Peyer's patch (tissue), 4 donors: ENCODE measurements at places on chromosomes 6 and 20. TPM values are rescaled to one million over a fixed set of nuclear protein-coding genes. Genes with fewer than 3 reads are reported as not detected.

Gene IPCEF1
- total RNA-seq = 6.8 TPM

DNA sequence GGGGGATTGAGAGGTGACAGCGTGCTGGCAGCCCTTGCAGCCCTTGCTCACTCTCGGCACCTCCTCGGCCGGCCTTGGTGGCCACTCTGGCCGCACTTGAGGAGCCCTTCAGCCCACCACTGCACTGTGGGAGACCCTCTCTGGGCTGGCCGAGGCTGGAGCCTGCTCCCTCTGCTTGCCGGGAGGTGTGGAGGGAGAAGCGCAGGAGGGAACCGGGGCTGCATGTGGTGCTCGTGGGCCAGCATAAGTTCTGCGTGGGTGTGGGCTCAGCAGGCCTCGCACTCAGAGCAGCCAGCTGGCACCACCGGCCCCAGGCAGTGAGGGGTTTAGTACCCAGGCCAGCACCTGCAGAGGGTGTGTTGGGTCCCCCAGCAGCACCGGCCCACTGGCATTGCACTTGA, 912.2 kb upstream of the ADGRB3 start:
- peak; percentile 27 for DNase-seq

Gene FRK
- total RNA-seq = 54.3 TPM

Gene CENPW
- total RNA-seq = not detected

Gene SDC4
- total RNA-seq = 21.5 TPM

- peak; percentile 77 for DNase-seq
Measured at GRCh38 chr6:149723771-149724417, 6.0 kb upstream of the LATS1 start.

Gene GPANK1
- total RNA-seq = 63.5 TPM

- DNase-seq = no peak
Measured at GRCh38 chr20:58669287-58670006, 18.4 kb downstream of the STX16 start.

Gene UBE2C
- 11.2 TPM for total RNA-seq

Gene DYNLRB1
- 100 TPM for total RNA-seq

GRCh38 chr6:37595859-37596258, 96.2 kb upstream of the CCDC167 start:
- DNase-seq = no peak

Gene IDH3B
- total RNA-seq = 156 TPM

Gene ETV7
- 8.4 TPM for total RNA-seq

GRCh38 chr6:134245041-134245440, 72.9 kb downstream of the SGK1 start:
- DNase-seq = no peak

Gene SOD2
- 99.6 TPM for total RNA-seq

- no peak for DNase-seq
Measured at GRCh38 chr6:10355115-10355702, 59.7 kb downstream of the TFAP2A start.

DNA sequence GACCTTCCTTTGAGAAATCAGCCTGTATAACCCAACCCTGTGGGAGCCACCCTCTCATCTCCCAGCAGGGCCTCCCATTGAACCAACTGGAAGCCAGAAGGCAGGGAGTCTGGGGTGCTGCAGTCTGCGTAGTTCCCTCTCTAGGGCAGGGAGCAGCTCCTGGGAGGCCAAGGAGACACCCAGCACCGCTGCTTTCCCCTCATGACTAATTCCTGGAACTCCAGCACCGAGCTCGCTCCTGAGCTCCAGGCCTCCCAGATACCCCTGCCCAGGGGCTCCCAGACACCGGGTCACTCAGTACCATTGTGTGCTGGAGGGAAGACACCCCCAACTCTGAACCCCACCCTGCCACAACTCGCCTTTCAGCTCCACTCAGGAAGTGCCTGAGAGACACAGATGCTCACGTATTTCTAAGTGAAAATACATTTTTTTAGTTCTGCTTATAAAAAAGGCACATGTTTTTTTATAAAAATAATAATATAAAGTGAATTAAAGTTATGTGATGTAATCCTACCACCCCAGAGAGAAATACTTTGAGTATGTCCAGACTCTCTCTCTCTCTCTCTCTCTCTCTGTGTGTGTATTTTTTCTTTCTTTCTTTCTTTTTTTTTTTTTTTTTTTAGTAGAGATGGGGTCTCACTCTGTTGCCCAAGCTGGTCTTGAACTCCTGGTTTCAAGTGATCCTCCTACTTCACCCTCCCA, 17.5 kb downstream of the PIM1 start:
- no peak for DNase-seq

Gene PRICKLE4
- 3.8 TPM for total RNA-seq

DNA sequence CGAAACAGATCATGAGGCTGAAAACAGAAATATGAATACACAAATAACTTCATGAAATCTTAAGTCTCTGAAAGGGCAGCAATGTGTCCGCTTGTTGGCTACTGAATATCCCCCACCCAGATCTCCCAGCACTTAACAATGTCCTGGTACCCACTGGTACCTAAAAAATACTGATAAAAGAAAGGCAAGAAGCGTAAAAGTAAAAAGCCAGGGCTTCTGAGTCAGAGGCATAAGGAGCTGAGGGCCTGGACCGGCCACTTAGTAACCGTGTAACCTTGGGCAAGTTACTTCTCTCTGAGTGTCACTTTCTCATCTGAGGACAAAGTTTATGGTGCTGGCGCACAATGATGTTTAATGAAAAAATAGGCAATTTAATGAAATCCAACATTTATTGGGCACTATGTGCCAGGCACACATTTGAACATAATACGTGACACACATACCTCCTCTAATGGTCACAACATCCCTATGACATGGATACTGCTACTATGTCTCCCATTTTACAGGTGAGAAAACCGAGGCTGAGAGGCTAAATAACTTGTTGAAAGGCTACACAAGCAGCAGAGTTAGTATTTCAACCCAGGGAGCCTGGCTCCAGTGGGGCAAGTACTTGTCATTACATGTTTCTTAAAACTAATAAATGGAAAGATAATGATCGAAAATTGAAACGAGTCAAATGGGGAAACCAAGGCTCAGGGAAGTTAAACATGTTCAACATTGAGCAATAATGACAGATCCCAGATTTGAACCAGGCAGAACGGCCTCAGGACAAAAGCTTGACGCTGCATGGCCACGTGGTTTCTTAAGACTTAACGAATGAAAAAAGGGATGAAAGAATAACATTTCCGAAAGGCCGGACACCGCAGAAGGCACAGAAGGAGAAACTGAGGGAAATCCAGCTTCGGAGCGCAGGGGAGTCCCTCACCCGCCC, 828 bp downstream of the TP53RK start:
- DNase-seq = no peak

Gene MUC22
- total RNA-seq = not detected

DNA sequence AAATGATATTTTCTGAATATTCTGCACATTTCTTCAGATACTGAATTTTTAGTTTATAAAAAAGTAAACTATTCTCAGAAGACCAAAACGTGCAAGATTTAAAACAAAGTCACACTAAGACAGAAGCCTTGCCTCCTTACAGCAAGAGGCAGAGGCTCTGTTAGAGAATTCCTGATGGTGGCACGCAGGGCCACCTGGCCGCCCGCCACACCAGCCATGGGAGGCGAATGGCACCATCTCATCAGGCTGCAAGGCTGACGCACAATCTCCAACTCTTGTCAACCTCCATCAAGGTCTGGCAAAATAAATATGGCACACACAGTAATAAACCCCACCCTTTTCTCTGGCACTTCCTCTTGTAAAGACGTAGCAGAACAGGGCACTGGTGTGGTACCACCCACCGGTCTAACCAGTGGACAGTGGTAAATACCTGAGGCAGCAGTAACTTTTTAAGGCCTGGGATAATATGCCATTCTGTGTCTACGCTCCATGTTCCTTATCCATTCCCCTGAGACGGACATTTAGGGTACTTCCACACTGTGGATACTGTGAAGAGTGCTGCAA, 111.4 kb downstream of the WDR27 start:
- DNase-seq = no peak

DNA sequence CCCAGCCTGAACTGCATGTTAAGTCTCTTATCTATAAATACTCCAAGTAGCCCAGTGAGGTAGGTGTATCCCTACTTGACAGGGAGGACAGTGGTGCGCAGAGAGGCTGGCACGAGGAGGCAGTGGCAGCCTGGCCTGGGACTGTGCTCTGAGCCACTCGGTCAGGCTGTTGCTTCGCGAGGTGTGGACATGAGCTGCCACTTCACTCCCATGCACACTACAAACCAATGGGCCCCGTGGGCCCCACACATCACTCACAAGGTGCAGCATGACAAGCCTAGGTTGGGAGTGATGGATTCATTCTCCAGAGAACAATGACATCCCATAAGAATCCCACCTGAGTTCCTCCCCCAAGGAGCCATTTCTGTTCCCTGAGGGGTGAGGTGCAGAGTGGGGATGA, 54.9 kb downstream of the TMEM242 start:
- DNase-seq = peak; percentile 42

GRCh38 chr6:166592821-166593220, 6.3 kb upstream of the RAMACL start:
- no peak for DNase-seq

Gene C20orf141
- total RNA-seq = not detected

DNA sequence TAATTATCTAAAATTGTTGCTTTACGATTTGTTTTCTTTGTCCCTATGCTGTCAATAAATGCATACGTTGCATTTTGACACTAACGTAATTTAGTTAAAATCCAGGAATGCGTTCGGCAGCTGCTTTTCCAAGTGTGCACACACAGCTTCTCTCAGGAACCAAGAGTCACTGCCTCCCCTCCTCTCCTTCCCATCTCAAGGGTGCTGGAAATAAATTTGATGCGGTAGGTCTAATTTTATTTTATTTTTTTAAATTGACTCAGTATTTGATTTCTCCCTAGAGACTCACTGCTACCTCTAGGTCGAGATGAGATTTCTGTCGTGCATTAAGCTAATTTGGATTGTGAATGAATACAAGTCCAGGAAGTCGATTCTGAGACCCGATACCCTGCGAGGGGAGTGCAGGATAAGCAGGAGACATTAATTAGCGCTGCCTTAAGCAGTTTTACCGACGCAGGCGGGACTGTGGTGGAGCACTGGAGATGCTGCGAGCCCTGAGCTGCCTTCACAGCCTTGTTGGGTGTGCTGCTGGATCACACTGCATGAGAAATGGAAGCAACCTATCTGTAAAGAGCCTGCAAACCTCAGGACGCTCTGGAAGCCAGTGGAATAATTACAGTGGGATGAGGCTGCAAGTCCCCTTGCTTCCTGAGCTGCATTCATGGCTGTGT, 381.2 kb downstream of the C6orf118 start:
- DNase-seq = no peak

GRCh38 chr6:141437685-141438084, 695.0 kb upstream of the GJE1 start:
- no peak for DNase-seq

DNA sequence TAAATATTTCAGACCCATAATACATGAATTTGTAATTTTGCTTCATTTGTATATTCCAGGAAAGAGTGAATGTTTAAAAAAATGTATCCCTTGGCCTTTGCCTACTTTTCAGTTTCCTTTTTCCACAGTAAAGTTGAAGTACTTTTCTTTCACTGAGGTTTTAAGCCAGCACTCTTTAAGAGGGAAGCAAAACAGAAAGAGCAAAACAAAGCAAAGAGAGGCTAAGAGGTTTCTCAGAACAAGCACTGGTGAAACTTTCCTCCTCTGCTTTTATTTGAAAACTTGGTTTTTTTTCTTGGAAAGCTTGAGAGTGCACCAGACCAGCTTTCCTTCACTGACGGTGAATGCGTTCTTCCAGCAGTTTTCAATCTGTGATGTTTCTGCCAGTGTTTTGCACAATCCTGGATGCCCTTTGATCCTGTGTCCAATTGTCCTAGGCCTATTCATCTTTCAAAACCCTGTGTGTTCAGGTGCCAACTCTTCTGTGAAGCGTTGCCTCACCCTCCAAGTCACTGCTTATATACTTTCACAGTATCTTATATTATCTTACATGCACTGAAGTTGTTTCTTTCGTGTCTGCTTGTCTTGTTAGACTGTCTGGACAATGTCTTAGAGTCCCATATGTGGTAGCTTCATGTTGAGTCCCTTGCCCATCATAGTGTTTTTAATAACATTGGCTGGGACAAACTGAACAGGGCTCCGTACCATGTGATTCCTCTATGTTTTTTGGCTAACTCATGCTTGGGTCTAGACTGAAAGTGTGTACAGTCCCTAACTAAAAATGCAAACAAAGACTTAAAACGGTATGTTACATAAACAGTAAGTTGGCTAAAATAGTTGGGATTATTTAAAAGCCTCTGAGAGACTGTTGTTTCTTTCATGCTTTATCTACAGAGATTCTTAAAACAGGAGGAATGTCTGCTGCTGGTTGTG, 1.9 kb downstream of the RNF217 start:
- DNase-seq = no peak

- DNase-seq = no peak
Measured at GRCh38 chr6:5012519-5012918, 8.7 kb upstream of the RPP40 start.

Gene PBOV1
- not detected for total RNA-seq

DNA sequence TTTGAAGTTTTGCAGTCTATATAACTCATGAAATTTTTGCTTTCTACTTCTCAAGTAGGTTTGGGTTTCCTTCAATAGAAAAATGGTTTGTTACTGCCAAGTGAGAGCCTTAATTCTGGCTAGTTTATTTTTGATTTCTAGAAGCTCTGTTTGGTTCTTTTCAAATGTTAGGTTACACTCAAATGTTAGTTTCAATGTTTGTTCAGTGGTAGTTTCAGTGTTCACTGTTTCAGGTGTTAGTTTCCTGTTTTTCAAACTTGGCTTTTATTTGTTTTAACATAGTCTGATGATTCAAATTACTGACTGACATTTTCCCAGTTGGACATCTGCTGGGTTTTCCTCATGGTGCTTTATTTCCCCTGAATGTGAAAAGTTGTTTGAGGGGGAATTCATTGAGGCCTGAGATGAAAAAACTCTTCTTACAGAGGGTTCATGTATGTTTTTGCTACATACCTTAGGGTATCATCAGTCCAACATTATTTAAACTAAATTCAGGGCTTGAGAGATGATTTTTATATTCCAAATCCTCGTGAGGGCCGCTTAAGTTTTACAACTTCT, 189.0 kb downstream of the JARID2 start:
- DNase-seq = no peak

DNA sequence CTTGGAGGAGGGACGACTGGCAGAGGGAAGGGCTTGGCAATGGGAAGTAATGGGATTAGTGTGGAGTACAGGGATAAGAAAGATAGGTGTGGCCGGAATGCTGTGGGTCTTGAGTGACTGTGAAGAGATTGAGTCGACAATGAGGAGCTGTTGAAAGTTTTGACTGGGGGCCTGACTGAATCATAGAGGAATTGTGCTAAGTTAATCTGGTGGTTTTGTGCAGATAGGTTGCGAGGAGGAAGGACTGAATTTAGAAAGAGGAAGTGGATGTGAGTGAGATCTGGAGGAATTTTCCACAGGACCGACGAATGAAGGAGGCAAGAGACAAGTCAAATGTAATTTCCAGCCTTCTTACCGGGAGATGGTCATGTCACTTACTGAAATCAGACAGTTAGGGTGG, 143.9 kb upstream of the RALGAPA2 start:
- DNase-seq = no peak

Gene NR2E1
- not detected for total RNA-seq
